ENCODE measurements at places on chromosomes 7 and 10.

- DNase-seq, result no peak
Observed at GRCh38 chr7:143914938-143915652, 13.1 kb upstream of the TCAF1 start.

DNA sequence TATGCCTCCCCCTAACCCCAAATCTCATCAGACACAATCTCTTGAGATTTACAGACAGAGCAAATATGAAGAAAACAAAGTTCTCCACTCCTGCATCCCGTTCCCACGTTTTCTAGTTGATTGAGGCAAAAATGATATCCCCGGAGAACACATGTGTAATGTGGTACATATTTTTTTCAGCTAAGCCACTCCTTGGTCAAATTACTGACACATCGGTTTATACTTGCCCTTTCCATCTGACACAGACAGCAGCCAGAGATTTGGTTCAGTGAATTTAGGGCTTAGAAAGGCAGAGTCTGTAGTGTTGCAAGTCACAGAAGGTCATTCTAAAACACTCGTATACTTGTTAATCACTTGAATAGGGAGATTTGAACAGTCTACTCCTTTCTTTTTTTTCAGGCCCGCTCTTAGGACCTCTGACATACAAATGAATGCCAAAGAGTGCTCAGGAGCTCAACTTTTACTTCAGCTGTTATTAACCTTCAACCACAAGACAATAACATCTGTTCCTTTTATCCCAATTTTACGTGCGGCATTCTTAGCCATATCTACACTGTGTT, 1.8 kb upstream of the DDX50 start:
- DNase-seq, result no peak

DNA sequence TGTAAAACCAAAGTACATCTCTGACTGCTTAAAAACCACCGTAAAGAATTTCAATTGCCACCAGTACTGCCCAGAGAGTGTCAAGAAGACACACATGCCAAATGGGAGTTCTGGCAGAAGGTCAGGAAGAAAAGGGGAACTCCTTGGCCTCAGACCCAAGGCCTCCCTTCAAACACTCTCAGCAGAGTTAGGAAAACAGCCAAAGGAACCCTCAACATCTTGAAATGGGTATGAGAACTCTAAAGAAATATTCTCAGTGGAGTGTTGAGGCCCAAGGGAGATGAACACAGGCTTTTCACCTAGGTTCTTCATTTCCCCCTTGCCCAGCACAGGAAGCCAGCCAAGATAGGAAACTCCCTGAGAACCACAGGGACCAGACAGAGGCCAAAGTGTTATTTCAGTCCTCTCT, 96.1 kb upstream of the ASAH2 start:
- DNase-seq, result no peak

DNA sequence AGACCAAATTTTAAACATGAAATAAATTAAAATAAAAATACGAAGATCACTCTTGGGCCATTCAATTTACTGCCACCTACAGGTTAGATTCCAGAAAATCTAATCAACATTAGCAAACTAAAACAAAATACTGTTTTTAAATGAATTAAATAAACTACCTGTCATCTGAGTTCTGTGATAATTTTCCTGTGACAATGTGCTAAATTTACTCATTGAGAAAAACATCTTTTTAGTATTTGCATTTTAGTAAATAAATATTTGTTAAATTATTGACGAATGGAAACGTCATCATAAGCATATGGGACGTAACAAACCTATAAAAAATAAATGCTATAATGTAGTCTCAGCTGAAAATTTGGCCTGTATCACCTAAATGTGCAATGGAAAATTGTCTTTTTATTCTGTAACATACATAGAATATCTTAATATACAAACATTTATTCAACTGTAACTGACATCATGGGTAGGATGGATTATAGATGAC, 72.1 kb downstream of the ITGB8 start:
- no peak for DNase-seq

GRCh38 chr10:77212632-77213031, 425.0 kb downstream of the KCNMA1 start:
- no peak for DNase-seq

DNA sequence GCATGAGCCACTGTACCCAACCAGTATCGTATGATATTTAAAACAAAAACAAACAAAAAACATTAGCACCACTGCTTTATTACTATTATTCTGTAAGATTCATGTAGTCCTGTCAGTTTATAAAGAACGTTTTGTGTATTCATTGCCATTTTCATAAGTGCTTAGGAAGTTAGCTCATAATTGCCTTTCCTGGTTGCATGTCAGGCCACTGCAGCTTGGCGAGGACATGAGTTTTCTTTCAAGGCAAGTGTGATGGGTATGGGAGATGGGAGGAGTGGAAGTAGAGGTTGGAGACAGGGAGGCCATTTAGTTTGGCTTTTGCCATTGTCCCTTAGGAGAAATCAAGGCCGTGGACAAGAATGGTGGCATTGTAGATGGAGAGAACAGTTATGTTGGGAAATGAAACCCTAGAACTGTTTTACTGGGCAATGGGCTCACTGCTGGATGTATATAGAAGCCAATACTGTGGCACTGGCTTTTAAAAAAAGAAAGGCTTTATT, 48.9 kb downstream of the TYW1 start:
- DNase-seq, result no peak

DNA sequence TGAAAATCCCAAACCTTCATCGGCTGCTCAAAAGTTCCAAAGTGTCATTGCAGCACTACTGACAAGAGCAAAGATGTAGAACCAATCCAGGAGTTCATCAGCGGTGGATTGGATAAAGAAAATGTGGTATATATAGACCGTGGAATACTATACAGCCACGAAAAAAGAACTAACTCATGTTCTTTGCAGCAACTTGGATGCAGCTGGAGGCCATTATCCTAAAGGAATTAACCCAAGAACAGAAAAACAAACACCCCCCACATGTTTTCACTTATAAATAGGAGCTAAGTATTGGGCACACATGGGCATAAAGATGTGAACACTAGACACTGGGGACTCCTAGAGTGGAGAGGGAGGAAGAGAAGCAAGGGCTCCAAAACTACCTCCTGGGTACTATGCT, 31.6 kb downstream of the PHYH start:
- no peak for DNase-seq

DNA sequence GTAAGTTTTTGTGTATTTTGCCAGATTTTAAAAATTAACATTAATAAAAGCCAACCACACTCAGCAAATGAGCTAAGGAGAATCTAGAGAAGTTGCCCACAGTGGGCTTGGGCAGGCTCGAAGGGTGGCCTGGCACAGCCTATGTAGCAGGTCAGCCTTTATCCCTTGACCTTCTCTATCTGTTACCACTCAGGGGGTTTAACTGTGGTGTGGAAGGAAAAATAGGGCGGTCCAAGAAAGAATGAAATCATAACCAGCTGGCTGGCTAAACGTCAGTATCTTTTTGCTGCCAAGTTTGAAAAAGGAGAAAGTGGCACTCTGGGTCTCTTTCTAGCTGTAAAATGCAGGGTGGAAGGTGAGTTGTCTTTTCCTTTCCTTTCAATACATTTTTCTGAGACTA, 130.3 kb upstream of the ASAH2 start:
- DNase-seq, result no peak

DNA sequence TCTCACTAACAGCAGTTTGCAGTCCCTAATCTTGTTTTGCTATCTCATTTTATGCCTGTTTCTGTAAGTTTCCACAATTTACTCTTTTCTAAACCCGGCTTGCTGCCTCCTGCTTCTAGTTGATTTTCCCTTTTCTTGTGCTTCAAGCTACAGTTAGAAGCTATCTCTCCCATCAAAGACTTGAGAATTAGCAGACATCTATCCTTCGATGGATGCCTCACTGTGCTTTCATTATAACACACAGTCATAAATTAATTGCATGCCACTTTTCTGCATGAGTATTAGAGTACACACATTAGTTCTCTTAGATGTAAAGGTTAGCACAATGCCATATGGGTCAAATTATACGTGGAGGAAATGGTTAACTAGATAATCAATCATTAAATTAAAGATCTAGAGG, 48.7 kb downstream of the SEMA3A start:
- no peak for DNase-seq

DNA sequence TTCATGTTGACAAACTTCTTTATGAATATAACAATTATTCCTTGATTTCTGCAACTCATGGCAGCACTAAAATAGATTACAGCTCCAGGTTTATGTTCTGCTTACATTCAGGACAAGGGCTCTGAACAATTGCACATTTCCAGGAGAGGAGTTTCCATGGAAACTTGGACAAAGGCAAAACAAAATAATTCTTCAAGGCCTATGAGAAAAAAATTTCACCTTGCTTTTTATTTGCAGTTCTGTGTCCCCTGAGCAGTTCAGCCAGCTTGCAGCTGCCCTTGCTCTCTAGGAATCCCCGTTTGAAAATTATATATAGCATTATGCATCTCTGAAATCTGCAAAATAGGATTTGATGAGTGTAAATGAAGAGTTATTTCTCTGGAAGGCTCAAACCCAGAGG, 71.7 kb downstream of the ARL4A start:
- DNase-seq, result no peak

GRCh38 chr7:155769701-155770100, 42.6 kb downstream of the SHH start:
- DNase-seq, result no peak

GRCh38 chr7:130461272-130461671, 20.5 kb upstream of the CEP41 start:
- DNase-seq, result no peak
